Upper lobe of right lung (tissue), 1 donor: ENCODE measurements at places on chromosomes 2 and 18. TPM values are rescaled to one million over a fixed set of nuclear protein-coding genes. Genes with fewer than 3 reads are reported as not detected.

DNA sequence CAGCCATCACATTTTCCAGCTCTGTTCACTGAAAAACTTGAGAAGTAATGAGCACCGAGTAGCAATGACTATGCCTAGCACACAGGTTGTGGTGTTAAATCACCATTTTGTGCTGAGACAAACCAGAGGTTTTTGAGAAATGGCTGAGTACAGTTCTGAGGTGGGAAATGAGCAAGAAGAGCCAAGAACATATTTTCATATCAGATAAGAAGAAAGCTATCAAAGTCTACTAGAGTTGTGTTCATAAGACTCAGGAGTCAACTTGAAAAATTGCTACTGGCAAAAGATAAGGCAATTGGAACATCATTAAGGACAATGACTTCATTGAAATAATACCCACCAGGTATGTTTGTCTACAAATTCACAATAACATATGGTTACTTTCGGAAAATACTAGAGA is 108.1 kb downstream of the RIT2 start:
- DNase-seq: no peak
- no peaks in the 10 kb centered on the region for H3K27me3 ChIP-seq
- no peak overlapping the region for H3K4me3 ChIP-seq
- no peak overlapping the region for H3K27ac ChIP-seq

DNA sequence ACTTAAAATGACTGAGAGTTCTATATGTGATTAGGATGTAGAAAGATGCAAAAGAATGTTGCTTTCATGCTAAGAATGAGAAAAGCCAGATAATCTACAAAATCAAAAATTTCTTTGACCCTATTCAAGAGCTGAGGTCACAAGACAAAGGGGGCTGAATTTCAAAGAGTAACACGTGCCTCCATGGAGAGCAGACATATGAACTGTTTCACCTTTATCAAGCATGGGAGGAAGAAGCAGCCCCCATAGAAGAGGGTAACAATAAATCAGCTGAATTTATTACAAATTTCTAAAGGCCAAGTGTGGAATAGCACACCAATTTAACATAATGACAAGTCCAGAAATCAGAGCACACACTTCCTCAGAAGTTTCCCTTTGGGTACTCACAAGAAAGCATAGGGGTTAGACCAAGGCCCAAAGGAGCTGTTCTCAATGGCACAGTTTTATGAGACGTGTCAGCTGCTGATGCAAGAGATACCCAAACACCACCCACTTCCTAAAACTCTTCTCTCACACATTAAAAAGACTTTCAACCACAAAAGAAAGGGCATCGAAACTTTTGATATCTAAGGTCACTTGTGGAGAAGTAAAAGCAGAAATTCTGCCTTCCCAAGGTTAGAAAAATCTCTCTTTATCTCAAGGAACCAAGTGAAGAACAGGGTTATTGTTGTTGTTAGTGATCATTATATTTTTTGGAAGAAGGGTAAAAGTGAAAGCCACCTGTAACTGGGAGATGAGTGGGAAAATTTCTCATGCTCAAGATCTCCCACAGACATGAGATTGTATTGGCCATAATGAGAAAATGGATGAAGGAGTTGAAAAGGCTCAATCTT is 950.1 kb downstream of the TRIB2 start:
- H3K4me3 ChIP-seq: no peak overlapping the region
- H3K27me3 ChIP-seq: no peaks in the 10 kb centered on the region
- DNase-seq: no peak
- no peak overlapping the region for H3K27ac ChIP-seq
- H3K4me1 ChIP-seq: no peaks in the 10 kb centered on the region
- H3K36me3 ChIP-seq: no peaks in the 10 kb centered on the region

DNA sequence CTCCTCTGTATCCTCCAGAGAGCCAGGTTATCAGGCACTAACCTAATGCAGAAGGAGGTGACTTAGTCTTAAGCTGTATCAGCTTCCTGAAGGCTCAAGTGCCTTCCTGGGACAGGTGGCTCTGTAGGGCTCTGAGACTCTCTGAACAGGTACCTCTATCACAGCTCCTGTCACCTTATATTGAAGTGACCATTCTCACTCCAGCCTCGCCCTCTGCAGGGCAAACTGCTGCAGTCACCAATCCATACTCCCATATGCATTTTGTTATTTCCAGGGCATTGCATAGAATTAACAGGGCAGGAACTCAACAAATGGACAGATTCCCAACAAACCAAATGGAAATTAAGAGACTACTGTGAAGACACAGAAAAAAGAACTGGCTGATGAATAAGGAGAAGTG is 203.0 kb upstream of the REV1 start:
- H3K27me3 ChIP-seq: no peaks in the 10 kb centered on the region
- no peaks in the 10 kb centered on the region for H3K36me3 ChIP-seq
- no peak overlapping the region for H3K27ac ChIP-seq
- H3K4me3 ChIP-seq: no peak overlapping the region
- H3K4me1 ChIP-seq: peaks cover 7% of the 10 kb centered on the region

RETREG2 gene
- total RNA-seq: 79.8 TPM

DNA sequence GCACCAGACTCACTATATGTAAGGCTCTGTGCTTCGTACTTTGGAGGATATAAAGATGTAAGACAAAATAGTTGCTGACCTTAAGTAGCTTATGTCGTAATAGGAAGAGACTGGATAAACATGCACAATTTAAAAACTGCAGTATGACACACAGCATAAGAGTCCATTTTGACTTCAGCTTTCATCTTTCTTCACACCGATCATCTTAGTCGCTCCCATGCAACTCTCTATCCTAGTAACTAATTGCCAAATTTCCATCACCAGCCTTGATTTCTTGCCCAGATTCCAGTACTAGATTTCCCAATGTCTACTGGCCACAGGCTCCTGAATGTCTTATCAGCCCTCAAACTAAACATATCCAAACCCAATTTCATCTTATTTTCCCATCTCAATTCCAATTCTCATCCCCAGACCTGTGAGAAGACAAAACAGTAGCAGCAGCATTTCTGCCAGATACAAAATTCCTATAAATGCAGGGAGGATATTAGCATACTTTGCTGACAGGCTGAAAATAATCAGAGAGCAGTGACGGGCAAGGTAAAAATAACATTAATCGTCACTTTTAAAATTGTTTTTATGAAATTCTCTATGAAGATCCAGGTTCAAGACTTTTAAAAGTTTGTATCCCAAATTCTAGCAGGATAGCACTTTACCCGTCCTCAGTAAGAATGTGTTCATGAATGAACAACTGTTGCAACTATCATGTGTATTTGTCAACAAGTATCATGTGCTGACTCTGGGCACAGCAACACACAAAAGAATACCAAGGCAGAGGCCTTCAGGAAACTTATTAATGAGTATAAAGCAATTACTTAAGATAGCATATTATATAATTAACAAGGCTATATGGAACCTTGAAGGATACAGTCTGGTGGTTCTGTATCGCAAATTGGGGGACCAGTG is 42.2 kb downstream of the KIDINS220 start:
- H3K27ac ChIP-seq: no peak overlapping the region
- H3K27me3 ChIP-seq: no peaks in the 10 kb centered on the region
- DNase-seq: no peak
- peaks cover 94% of the 10 kb centered on the region for H3K36me3 ChIP-seq
- H3K4me1 ChIP-seq: no peaks in the 10 kb centered on the region
- H3K4me3 ChIP-seq: no peak overlapping the region
